ENCODE measurements at places on chromosomes 4 and X. TPM values are rescaled to one million over a fixed set of nuclear protein-coding genes. Genes with fewer than 3 reads are reported as not detected.

DNA sequence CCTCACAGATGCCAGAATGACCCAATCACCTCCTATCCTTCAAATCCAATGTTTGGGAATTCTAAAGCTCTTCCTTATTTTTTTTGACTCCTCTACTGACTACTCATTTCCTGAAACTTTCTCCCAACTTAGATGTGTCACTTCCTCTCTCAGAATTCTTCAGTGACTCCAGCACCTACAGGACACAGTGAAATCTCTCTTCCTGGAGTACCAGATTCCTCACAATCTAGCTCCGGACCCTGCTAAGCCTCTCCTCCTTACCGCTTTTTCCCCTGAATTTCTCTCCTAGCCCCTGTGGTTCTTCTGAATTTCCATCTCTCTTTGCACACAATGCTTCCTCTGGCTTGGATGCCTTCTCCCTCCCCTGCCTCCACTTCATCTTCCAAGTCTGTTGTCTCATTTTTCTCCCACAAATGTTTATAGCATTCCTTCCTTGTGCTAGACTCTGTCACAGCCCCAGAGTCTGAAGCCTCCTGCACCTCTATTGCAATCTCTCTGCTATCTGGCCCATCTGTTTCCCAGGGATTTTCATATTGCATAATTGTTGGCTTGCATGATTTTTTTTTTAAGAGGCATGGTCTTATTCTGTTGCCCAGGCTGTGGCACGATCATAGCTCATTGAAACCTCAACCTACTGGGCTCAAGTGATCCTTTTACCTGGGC lies 80.1 kb downstream of the ANAPC4 start:
- no peak overlapping the region for H3K4me3 ChIP-seq
- H3K27ac ChIP-seq, result no peak overlapping the region
- no peak for DNase-seq
- no peaks in the 10 kb centered on the region for H3K27me3 ChIP-seq
- H3K36me3 ChIP-seq, result no peaks in the 10 kb centered on the region
- H3K4me1 ChIP-seq, result no peaks in the 10 kb centered on the region

- H3K27ac ChIP-seq, result no peak overlapping the region
- no peaks in the 10 kb centered on the region for H3K27me3 ChIP-seq
- H3K4me1 ChIP-seq, result no peaks in the 10 kb centered on the region
- H3K36me3 ChIP-seq, result no peaks in the 10 kb centered on the region
Observed at GRCh38 chr4:105623099-105623498, 70.7 kb downstream of the ARHGEF38 start.

Gene MBTPS2
- total RNA-seq, result 16.9 TPM

DNA sequence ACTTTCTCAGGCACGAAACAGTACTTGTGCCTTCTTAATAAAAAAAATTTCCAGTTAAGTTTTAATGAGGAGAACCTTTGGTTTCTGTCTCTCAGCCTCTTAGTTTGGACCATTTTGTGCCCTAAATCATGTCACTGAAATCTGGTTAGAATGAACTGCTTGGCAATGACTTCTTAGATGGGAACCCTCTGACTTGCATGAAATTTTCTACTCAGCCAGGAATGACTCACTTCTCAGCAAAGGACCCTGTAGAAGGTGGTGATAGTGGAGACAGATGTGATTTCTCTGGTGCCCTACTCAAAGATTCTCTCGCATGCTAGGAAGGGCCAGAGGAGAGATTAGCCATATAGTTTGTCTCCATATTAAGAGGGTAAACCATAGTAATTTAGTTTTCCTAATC lies 50.5 kb downstream of the RASL11B start:
- no peak for DNase-seq
- H3K27ac ChIP-seq, result no peak overlapping the region
- H3K27me3 ChIP-seq, result no peaks in the 10 kb centered on the region

- no peak overlapping the region for H3K4me3 ChIP-seq
- H3K36me3 ChIP-seq, result no peaks in the 10 kb centered on the region
- no peaks in the 10 kb centered on the region for H3K4me1 ChIP-seq
- H3K27me3 ChIP-seq, result no peaks in the 10 kb centered on the region
- no peak for DNase-seq
- H3K27ac ChIP-seq, result no peak overlapping the region
Observed at GRCh38 chrX:127177966-127178365, 358.4 kb downstream of the PRR32 start.

Gene ARMCX4
- total RNA-seq, result 19.3 TPM

DNA sequence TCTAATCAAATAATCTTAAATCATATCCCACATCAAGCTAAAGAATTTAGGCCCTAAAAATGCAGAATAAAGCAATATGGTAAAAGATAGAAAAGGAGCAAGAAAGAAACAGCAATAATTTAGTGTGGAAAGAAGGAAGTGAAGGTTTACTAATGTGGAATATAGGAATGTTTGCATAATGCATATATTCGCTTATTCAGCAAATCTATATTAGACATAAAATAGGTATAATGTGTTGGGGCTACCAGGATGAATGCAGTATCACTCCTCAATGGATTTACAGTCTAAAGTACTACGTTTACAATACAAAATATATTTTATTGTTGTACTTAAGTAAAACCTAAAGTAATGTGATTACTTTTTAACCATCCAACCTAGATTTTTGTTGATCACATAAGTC lies 4.7 kb downstream of the CENPE start:
- peaks cover 4% of the 10 kb centered on the region for H3K4me1 ChIP-seq
- no peaks in the 10 kb centered on the region for H3K27me3 ChIP-seq
- no peak for DNase-seq
- no peak overlapping the region for H3K27ac ChIP-seq
- no peak overlapping the region for H3K4me3 ChIP-seq

DNA sequence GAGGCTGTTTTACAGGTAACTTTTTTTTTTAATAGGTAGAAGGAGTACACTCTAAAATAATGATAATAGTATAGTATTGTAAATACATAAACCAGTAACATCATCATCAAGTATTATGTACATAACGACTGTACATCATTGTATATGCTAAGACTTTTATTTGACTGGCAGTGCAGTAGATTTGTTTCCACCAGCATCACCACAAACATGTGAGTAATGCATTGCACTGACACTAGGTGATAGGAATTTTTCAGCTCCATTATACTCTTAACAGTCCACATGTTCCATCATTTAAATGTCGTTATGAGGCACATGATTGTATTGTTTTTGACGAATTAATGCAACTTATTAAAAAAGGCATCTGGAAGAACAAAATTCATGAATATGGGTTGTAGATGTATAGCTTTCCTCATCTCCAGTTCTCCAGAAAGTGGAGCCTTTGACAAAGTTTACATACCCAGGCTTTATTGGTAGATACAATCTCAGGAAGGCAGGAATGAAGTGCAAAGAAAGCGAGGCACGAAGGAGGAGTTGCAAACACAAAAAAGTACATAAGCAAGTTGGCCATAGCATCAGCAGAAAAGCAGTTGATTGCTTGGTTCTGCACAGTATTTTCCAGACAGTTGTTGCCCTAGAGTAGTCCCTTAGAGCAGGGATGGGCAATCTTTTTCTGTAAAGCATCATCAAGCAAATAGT lies 336.9 kb upstream of the NR3C2 start:
- no peaks in the 10 kb centered on the region for H3K4me1 ChIP-seq
- no peaks in the 10 kb centered on the region for H3K36me3 ChIP-seq
- no peak overlapping the region for H3K4me3 ChIP-seq
- no peaks in the 10 kb centered on the region for H3K27me3 ChIP-seq
- DNase-seq, result no peak
